Stomach (tissue), 19 donors: ENCODE measurements at places on chromosomes 12 and 14. TPM values are rescaled to one million over a fixed set of nuclear protein-coding genes. Genes with fewer than 3 reads are reported as not detected.

Gene SMIM41
- polyA plus RNA-seq = 11.8 TPM

Gene CCDC198
- polyA plus RNA-seq = 0.30 TPM

Gene MFAP5
- polyA plus RNA-seq = 10.6 TPM

Gene KLRG1
- 1.7 TPM for polyA plus RNA-seq

Gene SLC25A47
- not detected for polyA plus RNA-seq

Gene TPH2
- not detected for polyA plus RNA-seq

Gene ADIPOR2
- polyA plus RNA-seq = 41.4 TPM

DNA sequence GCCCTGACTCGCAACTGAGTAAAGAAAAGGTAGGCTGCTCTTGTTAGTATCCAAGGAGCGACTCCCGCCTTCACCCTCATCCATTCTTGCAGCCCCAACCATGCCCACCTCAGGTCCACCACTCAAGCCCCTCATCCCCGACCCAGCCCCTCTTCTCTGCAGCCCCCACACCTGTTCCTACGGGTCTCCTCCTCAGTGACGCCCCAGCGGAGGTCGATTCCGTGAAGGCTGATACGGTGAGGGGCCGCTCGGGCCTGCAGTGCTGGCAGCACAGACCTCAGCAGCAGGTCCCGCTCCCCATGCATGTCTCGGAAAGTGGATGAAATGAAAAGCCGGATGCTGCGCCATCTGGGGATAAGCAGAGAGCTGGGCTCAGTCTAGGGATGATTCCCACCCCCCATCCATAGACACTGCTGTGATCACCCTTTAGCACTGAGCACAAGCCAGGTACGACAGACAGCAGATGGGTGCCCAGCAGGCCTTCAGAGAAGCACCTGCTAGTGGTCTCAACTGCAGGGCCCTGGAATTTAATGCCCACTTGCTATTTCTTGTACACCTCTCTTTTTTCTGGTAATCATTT lies 26.9 kb downstream of the TEP1 start:
- H3K4me1 ChIP-seq = no peaks in the 10 kb centered on the region
- H3K36me3 ChIP-seq = peaks cover 100% of the 10 kb centered on the region
- no peak for DNase-seq

- H3K27ac ChIP-seq = no peak overlapping the region
- no peaks in the 10 kb centered on the region for H3K36me3 ChIP-seq
- H3K4me1 ChIP-seq = peaks cover 35% of the 10 kb centered on the region
- no peak overlapping the region for H3K4me3 ChIP-seq
Measured at GRCh38 chr14:68178282-68178681, 358.7 kb downstream of the RAD51B start.

DNA sequence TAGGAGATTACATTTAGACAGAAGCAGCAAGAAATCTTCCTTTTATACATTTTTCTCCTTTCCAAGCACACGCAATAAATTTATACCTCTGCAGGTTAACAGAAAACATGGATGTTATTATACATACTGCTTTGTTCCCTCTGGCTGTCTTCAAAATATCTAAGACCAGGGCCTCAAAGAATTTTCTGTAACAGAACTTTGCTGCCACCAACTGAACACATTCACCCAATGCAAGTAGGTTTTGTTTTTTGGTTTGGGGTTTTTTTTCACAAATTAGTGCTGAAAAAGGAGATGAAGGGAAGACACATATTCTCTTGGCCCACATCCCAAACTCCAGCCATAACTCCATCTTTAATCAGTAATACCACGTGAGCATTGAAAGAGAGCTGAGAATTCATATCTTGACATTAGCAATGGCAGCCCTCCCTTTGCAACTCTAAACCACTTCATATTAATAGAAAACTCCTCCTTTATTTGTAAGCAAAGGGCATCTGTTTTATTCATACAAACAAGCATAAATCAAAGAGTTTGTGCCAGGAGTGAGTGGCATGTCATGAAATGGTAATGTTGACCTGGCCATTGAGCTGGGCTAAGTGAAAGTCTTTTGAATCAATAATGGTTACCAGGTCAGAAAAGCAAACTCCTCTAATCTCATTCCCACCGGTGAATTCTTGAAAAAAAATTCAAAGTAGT lies 150.8 kb upstream of the FSCB start:
- no peak overlapping the region for H3K4me3 ChIP-seq
- H3K36me3 ChIP-seq = no peaks in the 10 kb centered on the region

DNA sequence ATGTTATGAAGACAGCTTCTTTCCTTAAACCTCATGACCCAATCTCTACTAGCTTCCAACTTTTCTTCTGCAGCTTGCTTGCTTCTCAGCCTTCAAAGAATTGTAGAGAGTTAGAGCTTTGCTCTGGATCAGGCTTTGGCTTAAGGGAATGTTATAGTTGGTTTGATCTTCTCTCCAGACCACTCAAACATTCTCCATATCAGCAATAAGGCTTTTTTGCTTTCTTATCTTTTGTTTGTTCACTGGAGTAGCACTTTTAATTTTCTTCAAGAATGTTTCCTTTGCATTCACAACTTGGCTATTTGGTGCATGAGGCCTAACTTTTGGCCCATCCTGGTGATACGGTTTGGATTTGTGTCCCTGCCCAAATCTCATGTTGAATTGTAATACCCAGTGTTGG lies 163.8 kb downstream of the PCNX1 start:
- H3K27me3 ChIP-seq = no peaks in the 10 kb centered on the region
- H3K36me3 ChIP-seq = peaks cover 25% of the 10 kb centered on the region
- no peak overlapping the region for H3K4me3 ChIP-seq
- DNase-seq = no peak

DNA sequence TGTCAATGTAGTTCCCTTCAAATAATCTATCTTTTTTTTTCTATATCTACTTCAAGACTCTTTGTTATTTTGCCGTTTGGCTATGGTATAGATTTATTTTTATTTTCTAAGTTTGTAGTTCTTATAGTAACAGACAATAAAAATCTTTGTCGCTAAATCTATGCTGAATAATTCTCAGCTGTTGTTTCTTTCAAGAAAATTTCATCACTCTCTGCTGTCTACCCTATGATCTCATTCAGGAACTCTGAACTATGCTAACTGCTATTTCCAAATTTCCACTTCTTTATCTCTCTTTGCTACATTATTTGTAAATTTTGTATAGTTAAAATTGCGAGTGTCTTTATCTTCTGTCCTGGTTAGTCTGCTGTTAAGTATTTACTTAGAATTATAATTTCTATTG lies 353.6 kb downstream of the LRFN5 start:
- no peak overlapping the region for H3K4me3 ChIP-seq
- H3K27me3 ChIP-seq = no peaks in the 10 kb centered on the region
- no peaks in the 10 kb centered on the region for H3K4me1 ChIP-seq
- no peak for DNase-seq

GRCh38 chr14:74144789-74145188 lies 60.0 kb downstream of the LIN52 start:
- H3K4me1 ChIP-seq = peaks cover 12% of the 10 kb centered on the region
- no peaks in the 10 kb centered on the region for H3K27me3 ChIP-seq
- no peak overlapping the region for H3K4me3 ChIP-seq
- no peak for DNase-seq

GRCh38 chr14:92105893-92106142 lies 564 bp downstream of the ATXN3 start:
- H3K4me1 ChIP-seq = peaks cover 15% of the 10 kb centered on the region
- peak; percentile 38 for DNase-seq
- H3K36me3 ChIP-seq = no peaks in the 10 kb centered on the region
- peak overlapping the region; percentile 96 for H3K27ac ChIP-seq

GRCh38 chr12:49470986-49471385 lies 67.8 kb upstream of the KCNH3 start:
- peaks cover 12% of the 10 kb centered on the region for H3K4me1 ChIP-seq
- H3K27me3 ChIP-seq = no peaks in the 10 kb centered on the region
- H3K36me3 ChIP-seq = peaks cover 1% of the 10 kb centered on the region
- no peak overlapping the region for H3K4me3 ChIP-seq
- H3K27ac ChIP-seq = no peak overlapping the region

DNA sequence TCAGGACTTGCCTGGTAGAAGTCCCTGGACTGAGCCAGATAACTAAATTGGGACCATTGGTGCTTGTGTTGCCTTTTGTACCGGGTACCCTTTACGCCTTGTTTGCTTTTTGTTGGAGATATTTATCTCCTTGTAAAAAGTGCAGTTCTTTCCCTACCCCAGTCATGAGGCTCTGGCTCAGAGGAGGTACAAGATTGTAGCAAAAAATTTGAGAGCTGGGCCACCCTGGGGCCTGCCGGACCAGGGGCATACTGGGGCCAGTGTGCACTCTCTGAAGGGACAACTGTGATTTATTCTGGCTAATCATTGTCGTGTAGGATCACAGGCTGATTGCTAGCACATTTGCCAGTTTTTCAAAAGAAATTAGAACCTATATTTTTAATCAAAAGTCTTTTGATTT lies 13.2 kb downstream of the TPCN1 start:
- no peak overlapping the region for H3K4me3 ChIP-seq
- no peaks in the 10 kb centered on the region for H3K27me3 ChIP-seq
- DNase-seq = no peak
